ENCODE measurements at places on chromosomes 11 and 22.

- DNase-seq = no peak
Measured at GRCh38 chr11:115817844-115818468, 313.7 kb upstream of the CADM1 start.

- no peak for DNase-seq
Measured at GRCh38 chr11:3861683-3862082, 6.2 kb downstream of the STIM1 start.

DNA sequence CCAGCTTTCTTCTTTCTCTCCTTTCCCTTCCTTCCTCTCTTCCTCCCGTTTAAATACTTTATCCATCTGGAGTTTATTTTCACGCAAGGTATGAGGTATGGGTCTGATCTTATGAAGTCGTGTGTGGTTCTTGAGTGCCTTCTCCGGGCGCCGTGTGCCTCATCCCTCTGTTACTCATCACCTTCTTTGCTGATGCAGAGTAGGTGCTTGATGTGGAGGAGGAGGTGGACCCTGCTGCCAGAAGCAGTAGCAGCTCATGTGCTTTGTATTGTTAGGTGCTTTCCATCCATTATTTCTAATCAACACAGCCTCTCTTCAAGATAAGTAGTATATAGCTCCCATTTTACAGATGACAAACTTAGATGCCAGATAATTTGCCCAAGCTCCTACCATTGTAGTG, 47.0 kb downstream of the TNRC6B start:
- DNase-seq = no peak

DNA sequence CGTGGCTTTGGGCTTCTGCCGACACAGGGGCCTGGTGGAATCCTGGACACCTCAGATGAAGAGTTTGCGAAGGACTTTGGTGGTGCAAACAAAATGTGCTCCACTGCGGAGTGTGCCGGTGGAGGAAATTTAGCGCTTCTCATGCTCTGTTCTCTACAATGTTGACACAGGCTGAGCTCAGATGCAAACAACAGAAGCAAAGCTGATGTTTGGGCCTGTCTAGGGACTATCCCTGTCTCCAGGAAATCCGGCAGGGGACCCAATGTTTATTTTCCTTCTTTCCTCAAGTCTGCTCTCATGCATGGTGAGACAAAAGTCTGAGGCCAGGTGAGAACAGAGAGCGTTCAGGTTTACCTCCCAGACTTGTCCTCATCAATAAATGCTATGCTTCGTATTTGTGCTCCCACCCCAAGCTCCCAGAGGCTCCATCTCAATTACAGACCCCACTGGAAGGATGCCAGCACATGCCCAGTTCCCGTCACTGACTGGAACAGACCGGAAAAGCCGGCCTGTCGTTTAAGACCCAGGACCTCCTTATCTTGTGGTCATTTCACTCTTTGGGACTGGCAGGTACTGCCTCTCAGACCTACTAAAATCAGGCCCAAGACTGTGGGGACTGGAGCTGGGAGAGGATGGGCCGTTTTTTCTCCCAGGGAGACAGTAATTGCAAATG, 105.7 kb upstream of the B3GAT1 start:
- no peak for DNase-seq

GRCh38 chr22:28514321-28514821, 165.3 kb downstream of the TTC28 start:
- no peak for DNase-seq

DNA sequence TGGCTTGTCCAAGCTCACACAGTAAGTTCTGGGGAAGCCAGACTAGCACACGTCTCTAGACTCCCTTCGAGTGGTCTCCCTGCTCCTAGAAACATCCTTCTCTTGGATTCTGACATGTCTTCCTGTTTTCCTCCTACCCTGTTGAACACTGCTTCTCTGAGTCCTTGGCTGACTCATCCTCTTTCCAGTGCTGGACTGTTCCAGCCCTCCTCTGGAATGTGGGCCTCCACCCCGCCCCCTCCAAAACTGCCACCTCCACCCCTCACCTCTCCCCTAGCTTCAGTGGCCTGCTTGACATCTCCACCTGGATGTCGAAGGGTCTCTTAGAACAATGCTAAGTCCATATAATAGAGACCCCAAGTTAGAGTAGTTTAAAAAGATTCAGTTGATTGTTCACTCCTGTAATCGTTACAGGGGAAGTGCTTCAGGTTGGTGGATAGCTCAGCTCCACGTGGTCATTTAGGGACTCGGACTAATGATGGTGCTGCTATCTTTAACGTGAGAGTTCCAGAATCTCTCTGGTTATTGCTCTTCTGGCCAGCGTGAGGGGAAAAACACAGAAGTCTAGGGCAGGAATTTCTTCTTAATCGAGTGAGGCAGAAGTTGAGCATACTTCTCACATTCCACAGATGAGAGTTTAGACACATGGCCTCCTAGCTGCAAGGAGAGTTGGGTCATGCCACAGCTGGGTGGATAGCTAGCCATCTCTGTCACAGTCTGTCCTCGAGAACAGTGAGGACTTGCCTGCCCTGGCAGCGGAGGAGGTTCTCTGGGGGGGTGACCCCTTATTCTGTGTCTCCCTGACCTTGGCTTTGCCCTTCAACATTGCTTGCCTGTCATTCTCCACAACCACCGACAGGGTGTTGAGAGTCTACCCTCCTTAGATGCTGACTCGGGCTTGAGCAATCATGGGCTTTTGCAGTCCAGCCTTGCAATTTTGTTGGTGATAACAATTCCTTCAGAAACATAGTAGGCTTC, 4.7 kb upstream of the C11orf96 start:
- no peak for DNase-seq

DNA sequence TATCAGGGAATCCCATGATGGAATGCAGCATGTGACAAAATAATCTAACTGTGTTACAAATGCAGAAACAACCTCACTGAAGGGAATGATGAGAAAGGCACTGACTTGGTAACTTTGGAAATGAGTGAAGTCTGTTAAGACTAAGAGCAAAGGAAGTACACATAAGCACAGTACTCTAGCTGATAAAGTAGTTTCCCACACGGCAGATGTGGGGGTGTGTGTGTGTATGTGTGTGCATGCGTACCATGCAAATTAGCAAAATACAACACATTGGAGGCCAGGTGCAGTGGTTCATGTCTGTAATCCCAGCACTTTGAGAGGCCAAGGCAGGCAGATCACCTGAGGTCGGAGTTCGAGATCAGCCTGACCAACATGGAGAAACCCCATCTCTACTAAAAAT, 16.6 kb upstream of the NLRP6 start:
- no peak for DNase-seq

DNA sequence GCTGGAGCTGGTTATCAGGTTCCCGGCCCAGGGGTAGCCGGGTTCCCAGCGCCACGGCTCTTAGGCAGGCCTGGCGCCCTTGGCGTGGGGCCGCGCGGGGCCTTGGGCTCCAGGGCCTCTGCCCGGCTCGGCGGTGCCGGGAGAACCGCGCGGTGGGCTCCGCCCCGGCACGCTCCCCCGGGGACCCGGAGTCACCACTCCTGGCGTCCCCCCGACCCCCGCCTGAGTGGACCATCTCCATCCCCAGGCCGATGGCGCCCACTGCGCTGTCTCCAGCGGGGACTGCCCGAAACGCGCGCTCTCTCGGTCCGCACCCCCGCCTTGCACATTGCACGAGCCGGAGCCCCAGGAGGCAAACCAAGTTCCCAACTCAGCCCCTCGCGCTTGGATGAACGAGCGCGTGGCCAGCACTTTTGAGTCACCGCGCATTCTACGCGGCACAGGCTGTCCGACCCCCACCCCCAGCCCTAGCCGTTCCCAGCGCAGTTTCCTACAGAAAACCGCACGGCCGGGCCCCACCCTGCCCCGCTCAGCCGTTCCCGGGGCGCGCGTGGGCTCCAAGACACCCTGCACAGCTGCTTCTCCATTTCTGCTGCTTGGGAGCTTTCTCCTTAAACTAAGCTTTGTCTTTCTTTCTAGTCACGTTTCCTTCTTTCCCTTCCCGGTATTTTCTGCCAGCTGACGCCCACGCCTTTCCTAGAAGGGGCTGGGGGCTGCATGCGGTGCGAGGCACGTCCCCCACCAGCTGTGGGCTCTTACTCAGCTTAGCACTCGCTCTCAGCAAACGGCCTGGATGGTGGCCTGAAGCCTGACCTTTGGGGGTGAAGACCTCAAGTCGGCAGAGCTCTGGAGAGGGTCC, 650 bp upstream of the CHID1 start:
- DNase-seq = peak; percentile 6

- DNase-seq = no peak
Measured at GRCh38 chr11:20672575-20672974, 3.2 kb downstream of the NELL1 start.

DNA sequence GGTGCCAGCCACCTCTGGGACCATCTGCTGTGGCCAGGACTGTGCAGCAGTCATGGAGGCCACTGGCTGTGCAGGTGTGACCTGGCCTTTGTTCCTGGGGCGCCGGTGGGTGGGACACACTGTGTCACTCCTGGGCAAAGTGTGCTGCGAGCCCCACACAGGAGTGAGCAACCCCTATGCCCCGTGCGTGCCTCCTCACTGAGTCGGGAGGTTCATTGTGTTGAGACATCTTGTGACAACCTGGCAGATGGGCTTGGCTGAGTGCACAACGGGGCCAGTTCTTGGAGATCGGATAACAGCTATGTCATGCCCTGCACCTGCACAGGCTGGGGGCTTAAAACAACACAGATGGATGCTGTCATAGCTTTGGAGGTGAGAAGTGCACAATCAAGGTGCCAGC, 13.5 kb downstream of the ANO1 start:
- no peak for DNase-seq

DNA sequence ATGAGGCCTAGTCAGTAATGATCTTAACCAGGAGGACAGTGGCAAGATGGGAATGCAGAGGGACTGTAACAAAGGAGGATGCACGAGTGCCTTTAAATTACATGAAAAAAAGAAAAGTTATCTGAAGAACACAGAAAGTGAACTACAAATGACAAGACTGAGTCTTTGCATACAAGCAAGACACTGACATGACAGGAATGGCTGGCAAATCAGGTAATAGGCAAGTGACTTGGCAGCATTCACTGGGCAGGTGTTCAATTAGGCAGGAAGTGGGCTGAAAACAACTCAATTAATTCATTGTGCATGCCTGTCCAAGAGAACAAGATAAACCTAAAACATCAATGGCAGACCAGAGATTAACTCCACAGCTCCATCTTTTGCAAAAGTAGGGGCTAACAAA, 24.0 kb downstream of the SMCO4 start:
- DNase-seq = no peak

DNA sequence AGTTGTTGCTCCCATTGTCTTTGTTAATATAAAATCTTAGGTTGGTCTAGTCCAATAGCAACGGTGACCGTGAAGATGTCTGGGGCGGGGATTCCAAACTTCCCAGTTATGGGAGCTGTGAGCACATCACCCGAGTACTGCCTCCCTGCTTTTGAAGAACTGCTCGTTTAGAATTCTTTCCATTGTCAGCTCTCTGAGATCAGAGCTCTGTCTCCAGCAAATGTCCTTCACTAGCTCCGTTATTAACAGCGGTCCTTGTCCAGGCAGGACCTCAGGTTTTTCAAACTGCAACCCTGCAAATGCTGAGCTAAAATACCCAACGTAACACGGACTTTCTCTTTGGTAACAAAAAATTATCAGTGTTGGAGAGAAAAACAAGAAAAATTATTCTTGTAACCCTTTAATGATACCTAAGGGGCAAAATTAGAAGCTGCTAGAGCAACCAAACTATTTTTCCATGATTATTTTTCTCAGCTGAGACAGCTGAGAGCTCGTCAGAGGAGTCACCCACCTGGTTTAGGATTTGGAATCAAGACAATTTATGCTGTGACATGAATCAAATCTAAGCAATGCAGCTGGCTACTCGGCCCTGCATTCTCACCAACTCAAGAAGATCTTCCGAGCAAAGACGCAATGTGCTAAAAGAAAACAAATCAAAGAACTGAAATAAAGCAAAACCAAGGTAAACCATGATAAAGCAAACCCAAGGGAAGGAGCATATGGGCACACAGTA, 15.1 kb upstream of the EFCAB6 start:
- no peak for DNase-seq

- no peak for DNase-seq
Measured at GRCh38 chr22:48630848-48631247, 1196.8 kb downstream of the BRD1 start.

DNA sequence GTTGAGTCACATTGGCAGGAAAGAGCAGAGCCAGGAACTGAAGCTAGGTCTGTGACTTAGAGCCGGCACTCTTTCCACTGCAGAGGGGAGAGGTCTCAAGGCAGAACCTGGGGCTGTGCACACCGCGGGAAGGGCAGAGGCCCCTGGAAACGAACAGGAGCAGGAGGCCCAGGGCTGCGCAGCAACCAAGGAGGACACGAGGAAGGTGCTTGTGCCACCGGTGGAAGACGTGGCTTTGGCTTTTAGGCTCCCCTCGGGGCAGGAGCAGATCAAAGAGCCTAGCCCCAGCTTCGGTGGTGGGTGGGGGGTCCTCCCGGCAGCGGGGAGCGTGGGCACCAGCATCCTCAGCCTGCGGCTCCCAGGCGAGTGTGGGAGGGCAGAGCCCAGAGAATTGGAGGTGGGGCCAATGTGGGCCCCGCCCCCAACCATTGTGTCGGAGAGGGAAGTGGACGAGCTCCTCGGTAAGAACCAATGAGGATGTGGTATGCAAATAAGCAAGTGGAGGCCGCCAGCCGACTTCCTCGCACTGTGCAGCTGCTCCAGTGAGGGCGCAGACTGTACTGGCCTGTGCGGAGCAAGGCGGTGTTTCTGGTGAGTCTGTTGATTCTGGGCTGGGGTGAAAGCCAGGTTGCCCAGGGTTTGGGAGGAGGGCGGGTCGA, at the start of gene CCDC116:
Gene CCDC116, plus strand, starts transcription at position 524 of the 659 bp plus-strand sequence. CDS start 422 bp downstream, outside the sequence.
- DNase-seq = no peak

DNA sequence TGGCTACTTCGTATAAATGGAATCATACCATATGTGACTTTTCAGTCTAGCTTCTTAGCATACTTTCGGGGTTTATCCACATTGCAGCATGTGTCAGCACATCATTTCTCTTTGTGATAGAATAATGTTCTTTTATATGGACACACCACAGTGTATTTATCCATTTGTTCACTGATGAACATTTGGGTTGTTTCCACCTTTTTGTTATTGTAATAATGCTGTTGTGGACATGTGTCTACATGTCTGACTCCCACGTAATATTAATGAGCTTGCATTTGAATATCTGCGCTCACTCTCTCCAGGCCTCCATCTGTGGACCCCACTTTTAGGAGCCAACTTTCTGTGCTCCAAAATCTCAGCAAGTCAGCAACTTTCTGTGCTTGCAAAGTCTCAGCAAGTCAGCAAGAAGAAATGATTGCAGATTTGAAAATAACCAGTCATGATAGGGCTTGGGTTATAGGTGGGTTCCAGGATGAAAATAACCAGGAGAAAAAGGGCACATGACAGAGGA, 53.9 kb upstream of the GALNT18 start:
- DNase-seq = no peak

DNA sequence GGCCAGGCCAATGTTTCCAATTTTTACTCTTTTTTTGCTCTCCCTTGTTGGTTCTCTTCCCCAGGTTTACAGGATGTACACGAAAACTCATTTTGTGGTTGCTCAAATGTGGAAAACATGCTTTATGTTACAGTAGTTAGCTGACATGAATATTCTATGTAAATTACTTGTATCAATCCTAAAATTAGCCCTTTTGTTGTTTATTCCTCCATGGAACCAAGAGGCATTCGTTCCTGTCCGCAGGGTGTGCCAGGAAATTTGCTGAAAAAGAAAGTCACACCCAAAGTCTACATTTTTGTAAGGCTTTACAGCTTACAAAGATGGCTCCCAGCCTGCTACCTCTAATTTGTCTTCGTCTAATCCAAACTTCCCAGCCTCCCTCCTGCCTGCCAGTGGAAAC, 652.3 kb downstream of the ETS1 start:
- DNase-seq = no peak

GRCh38 chr11:29480981-29481380, 535.8 kb downstream of the KCNA4 start:
- no peak for DNase-seq

Data from thoracic aorta (tissue), 2 donors.